ENCODE measurements at places on chromosomes 11 and 22.

DNA sequence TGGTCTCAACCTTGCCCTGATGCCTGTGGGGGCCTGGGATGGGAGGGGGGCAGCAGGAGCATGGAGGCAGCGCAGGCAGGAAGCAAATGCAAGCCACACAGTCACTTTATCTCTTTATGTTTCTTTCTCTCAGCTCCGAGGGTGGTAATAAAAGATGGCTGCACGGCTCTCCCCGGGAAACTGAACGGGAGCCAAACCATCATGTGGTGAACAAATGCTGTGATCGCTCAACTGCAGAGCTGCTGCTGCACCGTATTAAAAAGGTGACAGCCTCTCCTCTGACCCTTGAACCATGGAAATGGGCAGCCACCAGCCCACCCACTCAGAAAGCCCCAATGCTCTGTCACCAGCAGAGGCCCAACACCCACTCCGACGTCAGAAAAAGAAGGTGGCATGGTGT lies 110.0 kb downstream of the TIMP3 start:
- no peak for DNase-seq
- H3K27ac ChIP-seq = no peak overlapping the region
- H3K36me3 ChIP-seq = no peaks in the 10 kb centered on the region
- H3K4me3 ChIP-seq = no peak overlapping the region

DNA sequence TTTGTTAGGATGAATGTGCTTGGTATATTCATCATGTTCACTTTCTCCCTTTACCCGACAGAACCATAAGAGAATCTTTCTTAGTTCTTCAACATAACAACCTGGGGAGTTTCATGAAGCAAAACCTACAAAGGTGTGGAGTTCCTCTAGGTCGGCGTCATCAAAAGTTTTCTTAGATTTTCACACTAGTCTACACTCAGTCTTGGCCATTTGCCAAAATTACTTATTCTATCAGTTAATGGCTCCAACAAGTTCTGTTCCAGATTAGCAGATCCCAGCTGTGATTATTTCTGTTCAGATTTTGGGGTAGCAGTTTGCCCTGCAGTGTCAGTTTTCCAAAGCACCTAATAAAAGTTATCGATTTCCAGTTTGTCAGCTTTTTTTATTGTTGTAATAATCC lies 935.8 kb upstream of the RAG2 start:
- no peaks in the 10 kb centered on the region for H3K36me3 ChIP-seq
- no peaks in the 10 kb centered on the region for H3K27me3 ChIP-seq
- no peak overlapping the region for H3K27ac ChIP-seq
- H3K4me3 ChIP-seq = no peak overlapping the region
- DNase-seq = no peak

- H3K36me3 ChIP-seq = peaks cover 3% of the 10 kb centered on the region
- no peaks in the 10 kb centered on the region for H3K27me3 ChIP-seq
- H3K27ac ChIP-seq = no peak overlapping the region
- no peak for DNase-seq
- H3K4me3 ChIP-seq = no peak overlapping the region
Observed at GRCh38 chr11:18309691-18310090, 12.2 kb downstream of the HPS5 start.

DNA sequence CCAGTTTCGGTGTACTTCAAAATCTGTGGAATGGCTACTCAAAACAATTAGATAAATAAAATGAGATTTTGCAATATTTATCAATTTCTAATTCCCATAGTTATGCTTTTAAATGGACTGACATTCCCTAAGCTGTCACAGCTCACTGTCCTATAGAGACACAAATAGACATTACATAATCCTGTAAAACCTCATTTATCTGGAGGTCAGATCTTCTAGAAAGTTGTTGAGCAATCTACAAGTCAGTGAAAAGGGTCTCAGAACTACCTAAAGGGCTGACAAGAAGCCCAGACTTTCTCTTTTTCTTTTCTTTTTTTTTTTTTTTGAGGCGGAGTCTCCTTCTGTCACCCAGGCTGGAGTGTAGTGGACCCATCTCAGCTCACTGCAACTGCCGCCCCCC lies 12.0 kb downstream of the ALG8 start:
- H3K4me1 ChIP-seq = no peaks in the 10 kb centered on the region
- H3K4me3 ChIP-seq = no peak overlapping the region
- H3K36me3 ChIP-seq = no peaks in the 10 kb centered on the region
- H3K27me3 ChIP-seq = no peaks in the 10 kb centered on the region
